ENCODE measurements at places on chromosomes 5 and 9.

DNA sequence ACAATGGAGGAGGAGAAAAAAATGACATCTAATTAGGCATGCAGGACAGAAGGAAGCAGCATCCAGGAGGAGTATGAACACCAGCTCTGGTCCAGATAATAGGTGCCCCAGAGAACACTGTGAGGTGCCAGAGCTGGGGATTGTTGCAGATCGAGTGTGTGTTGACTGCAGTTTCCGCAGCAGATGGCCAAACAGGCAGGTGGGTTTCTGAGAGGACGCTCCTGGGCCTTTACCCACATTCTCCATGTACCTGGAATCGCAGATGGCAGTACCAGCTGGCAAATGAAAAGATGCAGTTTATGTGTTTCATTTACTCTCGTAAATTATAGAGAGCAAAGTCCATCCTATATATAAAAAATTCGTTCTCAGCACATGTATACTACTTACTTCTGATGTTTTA is 182.2 kb upstream of the ISL1 start:
- DNase-seq: no peak

DNA sequence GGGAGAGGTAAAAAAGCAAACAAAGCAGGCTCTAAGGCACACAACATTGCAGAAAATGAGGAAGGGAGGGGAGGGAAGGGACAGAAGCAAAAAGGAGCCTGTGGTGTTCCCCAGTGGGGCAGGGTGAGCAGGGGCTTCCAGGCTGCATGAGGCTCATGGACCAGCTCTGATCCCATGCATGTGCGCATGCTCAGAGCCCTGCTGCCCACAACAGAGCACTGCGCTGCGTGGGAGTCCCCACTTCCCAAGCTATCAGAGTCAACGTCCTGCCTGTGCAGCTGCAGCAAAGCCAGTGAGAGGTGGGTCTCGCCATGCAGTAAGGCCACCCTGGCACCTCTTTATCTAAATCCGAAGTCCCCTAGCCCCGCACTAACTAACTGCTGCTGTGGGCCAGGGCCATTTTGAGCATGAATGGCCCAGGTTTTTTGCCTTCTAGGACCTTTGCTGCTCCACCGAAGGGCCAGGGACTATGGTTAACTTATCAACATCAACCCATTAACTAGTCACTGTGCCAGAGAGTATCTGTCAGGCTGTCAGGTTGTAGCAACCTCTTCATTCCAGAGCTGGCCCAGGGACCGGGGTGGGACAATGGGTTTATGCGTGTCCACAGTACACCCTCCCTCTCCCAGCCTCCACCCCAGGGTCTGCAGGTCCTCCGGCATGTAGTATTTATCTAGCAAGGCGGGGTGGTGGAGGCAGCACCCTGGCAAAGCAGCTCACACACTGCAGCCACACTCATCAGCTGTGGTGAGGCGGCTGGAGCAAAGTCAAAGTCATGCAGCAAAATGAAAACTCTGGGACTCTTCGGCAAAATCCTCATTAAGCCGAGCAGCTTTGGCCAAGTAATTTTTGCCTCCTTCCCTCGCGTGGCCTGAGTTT is 123.6 kb downstream of the SAXO1 start:
- DNase-seq: no peak

DNA sequence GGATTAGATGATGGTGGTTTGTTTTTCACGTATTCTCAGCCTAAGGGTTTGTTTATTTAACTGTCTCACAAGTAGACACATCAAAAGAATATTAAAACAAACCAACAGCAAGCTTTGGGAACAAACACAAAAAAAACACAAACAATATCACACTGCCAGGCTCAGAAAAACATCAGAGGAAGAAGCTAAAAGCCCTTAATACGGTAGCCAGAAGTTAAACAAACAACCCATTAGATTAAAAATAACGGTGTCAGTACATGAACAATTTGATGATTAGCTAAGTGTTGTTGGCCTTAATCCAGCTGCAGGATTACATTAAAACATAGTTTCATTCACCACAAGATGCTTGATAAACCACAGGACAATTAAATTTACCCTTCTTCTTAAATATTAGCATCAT is 15.9 kb upstream of the DMRT2 start:
- no peak for DNase-seq

DNA sequence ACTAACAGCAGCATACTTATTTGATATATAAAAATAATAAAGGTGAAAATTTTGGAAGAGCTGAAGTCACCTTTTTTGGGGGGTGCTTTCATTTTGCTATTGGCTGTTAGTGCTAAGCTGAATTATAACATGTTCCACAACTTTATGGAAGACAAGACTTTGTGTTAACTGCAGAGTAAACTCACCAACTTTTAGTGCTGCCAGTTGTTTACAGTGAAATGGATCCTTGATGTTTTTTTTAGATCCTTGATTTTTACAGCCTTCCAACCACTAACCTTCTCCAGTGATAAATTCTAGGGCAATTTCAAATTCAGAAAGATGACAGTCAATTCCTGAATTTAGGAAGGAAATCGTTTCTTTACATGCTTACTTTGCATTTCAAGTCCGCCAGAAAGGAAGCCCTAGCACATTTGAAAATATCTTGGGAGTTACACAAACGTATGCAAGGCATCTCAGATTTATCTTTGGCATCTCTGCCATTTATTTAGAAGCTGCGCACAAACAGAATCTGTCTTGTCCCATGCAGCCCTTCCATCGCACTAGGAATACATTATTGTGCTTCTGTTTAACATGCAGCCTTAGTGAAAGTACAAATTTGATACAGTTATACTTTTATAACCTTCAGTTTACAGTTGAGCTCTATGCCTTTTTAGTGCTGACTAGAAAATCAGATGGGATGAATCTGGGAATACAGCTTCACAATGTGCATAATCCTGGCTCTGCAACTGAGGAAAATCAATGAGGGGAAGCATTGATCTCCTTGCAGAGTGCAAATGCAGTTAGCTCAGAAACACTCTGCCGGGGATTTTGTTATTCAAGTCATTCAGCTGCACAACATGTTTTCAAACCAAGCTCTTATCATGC is 142.4 kb upstream of the ZNF608 start:
- no peak for DNase-seq

- no peak for DNase-seq
Measured at GRCh38 chr9:135179976-135180375, 92.5 kb downstream of the OLFM1 start.

- no peak for DNase-seq
Measured at GRCh38 chr9:93197670-93198069, 13.7 kb downstream of the WNK2 start.
